ENCODE measurements at places on chromosomes 7 and 10. TPM values are rescaled to one million over a fixed set of nuclear protein-coding genes. Genes with fewer than 3 reads are reported as not detected.

The CHRM2 gene
- not detected for total RNA-seq

The STOX1 gene
- total RNA-seq: 0.48 TPM

The STAG3 gene
- 0.55 TPM for total RNA-seq

The ACTL6B gene
- not detected for total RNA-seq

The CPVL gene
- total RNA-seq: not detected

The HOXA1 gene
- 1.5 TPM for total RNA-seq

The STEAP2 gene
- total RNA-seq: 4.2 TPM

The WEE2 gene
- not detected for total RNA-seq

The ADCY1 gene
- total RNA-seq: 1.6 TPM

The GRID2IP gene
- total RNA-seq: not detected

The ORAI2 gene
- 67.4 TPM for total RNA-seq

The EPO gene
- not detected for total RNA-seq

The PDK4 gene
- total RNA-seq: 2.5 TPM

The VWDE gene
- 0.11 TPM for total RNA-seq

The DNAH11 gene
- 0.69 TPM for total RNA-seq

The SKIDA1 gene
- 0.83 TPM for total RNA-seq

The ALOX5 gene
- total RNA-seq: not detected

DNA sequence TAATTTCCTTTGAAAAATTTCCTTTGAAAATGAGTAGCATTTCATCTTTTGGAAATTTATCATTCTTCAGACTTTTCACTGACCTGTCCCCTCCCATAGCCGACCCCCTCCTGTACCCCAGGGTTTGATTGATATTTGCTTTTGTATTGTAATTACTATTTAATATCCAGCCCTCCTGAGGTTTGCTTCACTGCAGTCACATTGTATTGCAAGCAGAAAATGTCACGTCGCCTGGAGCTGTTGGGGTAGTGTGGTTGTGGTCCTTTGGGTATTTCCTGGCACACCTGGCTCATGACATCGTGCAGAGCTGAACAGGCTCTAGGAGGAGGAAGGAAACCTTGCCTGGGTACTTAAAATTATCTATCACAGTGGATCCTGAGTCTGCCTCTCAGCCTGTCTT lies 116.1 kb downstream of the INSYN2A start:
- DNase-seq: no peak

GRCh38 chr7:149742075-149742701 lies 31.2 kb downstream of the ZNF467 start:
- peak; percentile 71 for DNase-seq

GRCh38 chr7:144682581-144683280 lies 153.1 kb downstream of the TPK1 start:
- no peak for DNase-seq

GRCh38 chr10:58556516-58557165 lies 44.0 kb downstream of the BICC1 start:
- DNase-seq: no peak

GRCh38 chr7:112437072-112437471 lies 13.2 kb upstream of the IFRD1 start:
- no peak for DNase-seq

DNA sequence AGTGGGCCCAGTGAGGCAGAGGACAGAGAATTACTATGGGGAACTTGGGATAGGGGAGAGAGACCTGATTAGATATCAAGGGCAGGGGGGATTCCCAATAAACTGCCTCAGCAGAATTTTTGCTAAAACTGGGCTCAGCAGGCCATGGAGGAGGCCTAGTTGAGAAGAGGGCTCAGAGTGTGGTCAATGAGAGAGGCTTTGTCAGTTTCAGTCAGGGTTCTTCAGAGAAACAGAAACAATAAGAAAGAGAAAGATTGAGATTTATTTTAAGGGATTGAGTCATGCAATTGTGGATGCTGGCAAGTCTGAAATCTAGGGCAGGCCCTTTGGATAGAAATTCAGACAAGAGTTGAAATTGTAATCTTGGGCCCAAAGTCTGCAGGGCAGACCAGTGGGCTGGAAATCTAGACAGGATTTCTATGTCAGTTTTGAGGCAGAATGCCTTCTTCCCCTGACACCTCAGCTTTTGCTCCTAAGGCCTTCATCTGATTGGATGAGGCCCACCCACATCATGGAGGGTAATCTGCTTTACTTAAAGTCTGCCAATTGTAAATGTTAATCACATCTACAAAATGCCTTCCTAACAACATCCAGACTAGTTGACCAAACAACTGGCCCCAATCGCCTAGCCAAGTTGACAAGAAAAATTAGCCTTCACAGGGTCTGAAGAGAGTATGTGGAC lies 33.5 kb upstream of the CCSER2 start:
- no peak for DNase-seq

GRCh38 chr7:132414857-132415256 lies 161.4 kb downstream of the PLXNA4 start:
- DNase-seq: no peak

DNA sequence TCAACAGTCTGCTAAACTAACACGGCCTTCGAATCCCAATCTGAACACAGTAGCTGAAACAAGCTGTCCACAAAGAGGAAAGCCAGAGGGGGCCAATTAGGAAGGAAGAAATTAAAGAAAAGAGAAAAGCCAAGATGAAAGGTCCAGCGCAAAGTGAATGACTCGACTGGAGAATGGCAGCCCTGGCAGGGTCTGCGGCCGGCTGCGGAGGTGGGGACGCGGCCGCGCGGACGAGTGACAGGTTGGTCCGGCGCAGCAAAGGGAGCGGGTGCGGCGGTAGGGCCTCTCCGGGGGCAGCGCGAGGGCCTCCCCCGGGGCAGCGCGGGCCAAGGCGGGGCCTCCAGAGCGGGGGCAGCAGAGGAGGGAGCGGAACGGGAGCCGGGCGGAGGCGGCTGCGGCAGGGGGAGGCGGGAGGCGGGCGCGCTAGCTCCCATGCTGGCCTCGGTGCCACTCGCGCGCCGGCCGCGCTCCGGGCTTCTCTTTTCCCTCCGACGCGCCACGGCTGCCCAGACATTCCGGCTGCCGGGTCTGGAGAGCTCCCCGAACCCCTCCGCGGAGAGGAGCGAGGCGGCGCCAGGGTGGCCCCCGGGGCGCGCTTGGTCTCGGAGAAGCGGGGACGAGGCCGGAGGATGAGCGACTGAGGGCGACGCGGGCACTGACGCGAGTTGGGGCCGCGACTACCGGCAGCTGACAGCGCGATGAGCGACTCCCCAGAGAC lies at the start of gene VWC2:
VWC2 (plus strand) TSS at position 421 of the 718 bp plus-strand sequence. CDS start 1,798 bp downstream, outside the sequence.
- DNase-seq: no peak

DNA sequence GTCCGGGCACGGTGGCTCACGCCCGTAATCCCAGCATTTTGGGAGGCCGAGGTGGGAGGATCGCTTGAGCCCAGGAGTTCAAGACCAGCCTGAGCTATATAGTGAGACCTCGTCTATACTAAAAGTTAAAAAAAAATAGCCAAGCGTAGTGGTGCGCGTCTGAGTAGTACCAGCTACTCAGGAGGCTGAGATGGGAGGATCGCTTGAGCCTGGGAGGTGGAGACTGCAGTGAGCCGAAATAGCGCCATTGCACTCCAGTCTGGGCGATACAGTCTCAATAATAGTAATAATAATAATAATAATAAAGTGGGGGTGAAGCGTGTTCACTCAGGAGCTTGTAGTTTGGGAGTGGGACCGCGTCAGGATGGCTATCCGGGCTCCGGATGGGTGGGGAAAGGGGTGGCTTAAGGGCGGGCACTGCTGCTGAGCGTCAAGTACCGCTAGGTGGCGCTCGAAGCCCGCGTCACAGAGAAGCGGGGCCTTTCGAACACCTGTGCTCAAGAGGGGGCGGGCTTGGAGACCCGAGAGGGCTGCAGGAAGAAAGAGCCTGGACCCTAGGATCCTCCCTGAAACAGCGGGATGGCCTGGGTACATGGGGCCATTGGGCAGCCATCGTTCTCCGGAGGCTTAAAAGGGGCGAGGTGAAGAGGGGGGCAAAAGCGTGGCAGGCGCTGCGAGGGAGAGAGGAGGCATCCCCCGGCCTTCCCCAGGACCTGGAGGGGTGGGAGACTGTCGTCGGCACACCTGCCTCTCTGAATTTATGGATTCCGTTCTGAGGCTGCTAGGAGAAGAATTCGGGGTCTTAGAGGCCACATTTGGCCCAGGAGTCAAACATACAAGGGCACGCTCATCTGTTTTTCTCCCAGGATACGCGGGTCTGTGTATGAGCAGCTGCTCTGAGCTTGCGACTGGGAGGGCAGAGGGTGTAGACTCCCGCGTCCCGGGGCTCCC lies 14.5 kb downstream of the LBX1 start:
- peak; percentile 44 for DNase-seq

DNA sequence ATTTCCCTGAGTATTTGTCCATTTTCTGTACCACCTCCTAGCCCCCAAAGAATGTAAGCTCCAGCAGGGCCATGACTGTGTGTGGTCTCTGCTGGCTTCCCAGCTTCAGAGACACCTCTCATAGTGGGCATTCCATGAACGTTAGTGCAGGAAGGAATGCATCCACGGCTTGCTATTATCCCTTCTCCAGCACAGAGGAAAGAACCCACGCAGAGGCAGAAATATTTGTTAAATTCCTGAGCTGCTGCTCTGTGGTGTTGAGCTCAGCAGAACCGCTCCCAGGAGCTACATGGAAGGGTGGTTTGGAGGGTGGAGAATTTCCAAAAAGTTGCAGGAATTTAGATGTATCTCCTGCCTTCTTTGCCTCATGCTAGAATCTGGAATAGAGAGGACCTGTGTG lies 275.2 kb downstream of the POU6F2 start:
- no peak for DNase-seq

DNA sequence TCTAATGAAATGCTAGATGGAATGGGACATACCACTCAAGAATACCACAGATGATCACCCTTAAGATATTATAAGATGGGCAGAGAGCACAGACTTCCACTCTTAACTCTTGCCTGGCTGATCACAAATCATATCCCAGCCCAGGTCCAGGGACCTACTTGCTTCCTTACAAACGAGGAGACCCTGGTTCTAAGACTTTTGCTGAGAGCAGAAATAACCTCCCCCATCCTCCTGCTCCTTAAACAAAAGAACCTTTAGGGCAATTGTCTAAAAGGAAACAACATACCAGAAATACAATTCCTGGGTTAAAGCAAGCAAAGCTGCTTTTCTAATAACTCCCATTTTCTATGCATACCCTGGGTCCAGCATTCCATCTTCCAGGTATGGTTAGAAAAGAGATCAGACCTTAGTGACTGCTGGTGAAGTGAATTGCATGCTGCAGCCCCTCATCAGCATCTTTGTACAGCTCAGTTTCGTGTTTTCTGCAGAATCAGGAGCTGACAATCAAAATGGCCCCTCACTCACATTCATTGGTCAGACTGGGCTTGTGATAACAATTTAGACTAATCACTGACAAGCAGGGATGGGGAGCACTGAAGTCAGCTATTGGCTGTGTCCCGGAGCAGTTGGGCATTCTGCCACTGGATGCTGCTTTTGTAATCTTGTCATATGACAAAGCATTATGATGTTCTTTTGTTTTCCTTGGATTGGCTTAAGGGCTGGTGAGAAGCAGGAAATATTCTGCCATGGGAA lies 14.6 kb downstream of the IFIT3 start:
- peak; percentile 90 for DNase-seq

DNA sequence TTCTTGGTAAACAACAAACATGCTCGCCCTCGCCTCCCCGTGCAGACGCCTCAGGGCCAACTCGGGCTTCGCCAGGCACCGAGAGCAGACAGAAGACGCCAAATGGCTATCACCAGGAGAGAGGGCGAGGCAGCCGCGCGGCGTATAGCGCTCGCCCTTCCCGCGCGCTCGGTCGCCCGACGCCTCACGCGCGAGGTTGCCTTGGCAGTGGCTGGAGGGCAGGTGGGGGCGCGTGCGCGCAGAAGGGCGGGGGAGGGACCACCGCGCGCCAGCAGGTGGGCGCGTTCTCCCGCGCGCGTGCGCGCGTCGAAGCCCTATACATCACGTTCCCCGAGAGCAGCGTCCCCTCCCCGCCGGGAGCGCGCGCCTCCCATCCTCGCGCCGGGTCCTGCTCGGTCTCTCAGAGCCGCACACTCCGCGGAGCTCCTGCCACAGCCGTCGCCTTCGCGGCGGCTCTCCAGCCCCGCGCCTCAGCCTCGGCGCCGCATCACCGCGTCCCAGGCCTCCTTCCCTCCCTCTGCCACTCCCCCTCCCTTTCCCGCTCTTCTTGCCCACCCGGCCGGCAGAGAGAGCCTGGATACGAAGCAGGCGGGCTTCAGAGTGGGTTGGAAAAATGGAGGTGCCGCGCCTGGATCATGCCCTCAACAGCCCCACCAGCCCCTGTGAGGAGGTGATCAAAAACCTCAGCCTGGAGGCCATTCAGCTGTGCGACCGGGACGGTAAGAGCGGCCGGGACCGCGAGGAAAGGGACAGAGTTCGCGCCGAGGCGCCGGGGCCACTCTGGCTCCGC lies at the start of gene PHYHIPL:
PHYHIPL (plus strand) TSS at position 403 of the 790 bp plus-strand sequence; CDS start at position 614, 211 bp downstream.
- DNase-seq: no peak

DNA sequence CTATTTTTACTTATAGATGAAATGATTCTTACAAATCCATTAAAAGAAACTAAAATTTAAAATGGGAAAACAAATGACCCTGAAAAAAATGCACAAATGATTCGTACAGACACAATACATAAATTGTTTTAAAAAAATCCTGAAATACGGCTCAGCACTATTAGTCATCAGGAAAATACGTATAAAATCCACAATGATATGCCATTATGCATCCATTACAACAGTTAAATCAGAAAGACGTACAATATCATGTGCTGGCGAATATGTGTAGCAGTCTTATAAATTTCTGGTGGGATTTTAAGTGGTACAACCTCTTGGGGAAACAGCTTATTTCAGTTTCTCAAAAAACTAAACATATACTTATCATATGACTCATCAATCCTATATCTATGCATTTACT lies 600.1 kb upstream of the STEAP1 start:
- no peak for DNase-seq

DNA sequence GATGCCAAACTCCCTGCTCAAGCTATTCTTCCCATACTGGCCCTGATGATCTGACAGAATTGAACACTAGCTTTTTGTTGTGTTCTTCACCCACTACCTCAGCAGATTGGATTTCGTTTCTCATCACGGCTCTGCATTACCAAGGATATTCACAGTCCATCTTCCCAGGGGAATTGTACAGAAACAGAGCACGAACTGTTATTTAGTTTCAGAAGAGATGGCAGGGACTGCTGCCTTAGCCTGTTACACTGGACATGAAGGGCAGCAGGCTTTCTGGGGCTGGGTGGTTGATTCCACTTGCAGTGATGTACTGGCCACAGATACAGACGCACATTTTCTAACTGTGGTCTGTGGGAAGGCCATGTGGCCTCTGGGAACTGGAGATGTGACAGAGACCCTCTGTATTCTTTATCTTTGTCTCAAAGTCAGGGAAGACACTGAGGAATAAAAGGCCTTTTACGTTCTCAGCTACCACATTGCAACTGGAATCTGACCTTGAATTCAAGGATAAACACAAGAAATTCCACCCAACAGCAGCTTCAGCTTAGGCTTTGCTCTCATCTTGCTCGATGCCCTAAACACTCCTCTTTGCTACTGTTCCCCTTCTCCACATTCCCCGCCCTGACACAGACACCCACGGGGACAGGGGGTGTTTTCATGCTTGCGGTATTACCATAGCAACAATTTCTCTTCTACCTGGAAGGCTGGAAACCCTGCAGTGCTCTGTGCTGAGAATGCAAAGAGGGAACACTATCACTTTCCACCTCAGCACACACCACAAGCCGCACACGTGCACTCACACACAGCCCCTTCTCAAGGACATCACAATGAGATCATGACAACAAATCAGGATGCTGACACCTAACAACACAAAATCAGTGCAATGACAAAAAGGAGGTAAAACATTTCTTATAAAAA lies 81.7 kb downstream of the RNF216 start:
- no peak for DNase-seq

GRCh38 chr7:120837599-120837998 lies 20.3 kb downstream of the TSPAN12 start:
- DNase-seq: no peak

- peak; percentile 61 for DNase-seq
Measured at GRCh38 chr7:144036302-144036885, 12.4 kb upstream of the OR2A5 start.
